ENCODE measurements at places on chromosomes 3 and 15.

DNA sequence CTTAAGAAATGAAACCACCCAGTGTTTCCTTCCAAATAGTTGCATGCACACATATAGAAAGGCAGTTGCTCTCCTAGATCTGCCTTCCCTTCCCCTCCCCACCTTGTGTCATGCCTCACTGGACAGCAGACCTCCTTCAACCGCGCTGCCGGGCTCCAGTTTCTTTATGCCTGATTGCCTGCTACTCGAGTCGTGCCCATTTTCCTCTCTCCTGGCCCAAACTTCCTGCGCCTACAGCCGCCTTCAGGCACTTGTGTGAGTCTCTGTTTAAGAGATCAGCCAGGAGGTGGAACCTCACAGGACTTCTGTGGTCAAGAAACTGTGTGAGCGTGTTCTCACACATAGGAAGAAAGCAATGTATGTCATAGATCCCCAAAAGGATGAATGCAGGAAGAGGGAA is 8.8 kb upstream of the FAM107A start:
- no peak for DNase-seq

DNA sequence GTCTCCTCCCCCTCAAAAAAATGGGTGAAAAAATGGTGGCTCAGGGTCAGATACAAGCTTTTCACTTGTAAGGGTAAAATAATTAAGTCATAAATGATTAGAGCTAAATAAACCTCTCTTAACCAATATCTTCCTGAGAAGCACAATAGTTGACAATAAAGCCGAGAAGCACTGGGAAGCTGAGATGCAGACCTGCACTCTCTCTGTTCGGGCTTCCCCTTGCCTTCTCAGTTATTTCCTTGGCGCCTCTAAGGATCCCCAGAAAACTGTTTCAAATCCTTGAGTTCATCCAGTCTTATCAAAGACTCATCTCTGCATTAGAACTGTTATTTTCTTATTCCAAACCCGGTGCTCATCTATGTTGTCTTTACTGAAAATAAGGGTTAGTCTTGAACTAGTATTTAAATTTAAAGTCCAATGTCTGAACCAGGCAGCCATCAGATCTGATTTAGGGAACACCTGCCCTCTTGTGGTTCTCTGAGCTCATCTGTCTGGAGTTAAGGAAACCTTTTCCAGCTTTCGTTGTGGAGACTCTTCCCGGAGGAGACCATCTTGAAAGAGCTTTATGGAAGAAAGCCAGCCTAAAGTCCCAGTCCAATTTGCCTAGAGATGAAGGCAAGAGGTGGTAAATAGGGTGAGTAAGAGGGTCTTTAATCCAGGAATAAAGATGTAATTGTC is 256.4 kb upstream of the MCTP2 start:
- DNase-seq: no peak

- DNase-seq: no peak
Observed at GRCh38 chr15:85073556-85074194, 92.0 kb downstream of the PDE8A start.

GRCh38 chr3:97687734-97688133 is 76.8 kb upstream of the ARL6 start:
- no peak for DNase-seq
